ENCODE measurements at places on chromosomes 12 and 14.

DNA sequence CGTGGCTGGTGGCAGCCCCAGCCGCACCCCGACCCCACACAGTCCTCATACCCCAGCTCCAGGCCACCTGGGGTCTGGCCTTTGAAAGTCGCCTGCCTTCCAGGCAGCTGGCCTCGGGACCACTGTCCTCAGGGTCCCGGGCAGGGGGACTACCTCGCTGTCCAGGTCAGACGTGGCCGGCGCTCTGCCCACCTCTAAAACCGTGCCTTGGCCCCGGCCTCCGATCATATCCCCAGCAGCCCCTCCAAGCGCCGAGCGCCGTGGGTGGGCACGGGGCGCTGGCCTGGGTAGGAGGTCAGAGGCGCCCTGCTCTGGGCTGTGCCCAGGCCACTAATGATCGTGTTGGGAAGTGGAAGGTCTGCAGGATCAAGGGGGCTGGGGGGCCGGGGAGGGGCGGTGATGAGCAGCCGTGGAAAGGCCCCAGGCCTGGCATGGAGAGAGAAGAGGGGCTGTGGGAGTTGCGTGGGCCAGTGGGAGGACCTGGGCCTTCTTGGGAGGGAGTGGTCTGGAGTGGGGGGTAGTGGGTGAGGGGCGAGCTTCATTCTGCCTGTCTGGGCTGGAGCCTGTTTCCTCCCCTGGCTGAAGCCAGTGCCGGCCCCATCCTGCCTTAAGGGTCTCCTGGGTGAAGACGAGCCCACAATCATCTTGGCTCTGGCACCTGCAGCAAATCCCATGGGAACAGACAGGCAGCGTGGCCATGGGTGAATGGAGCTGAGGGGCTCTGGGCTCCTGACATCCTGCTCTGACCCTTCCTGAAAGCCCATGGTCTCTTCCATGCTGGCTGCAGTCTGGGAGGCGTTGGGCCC, 4.9 kb downstream of the TMEM121 start:
- DNase-seq = no peak

DNA sequence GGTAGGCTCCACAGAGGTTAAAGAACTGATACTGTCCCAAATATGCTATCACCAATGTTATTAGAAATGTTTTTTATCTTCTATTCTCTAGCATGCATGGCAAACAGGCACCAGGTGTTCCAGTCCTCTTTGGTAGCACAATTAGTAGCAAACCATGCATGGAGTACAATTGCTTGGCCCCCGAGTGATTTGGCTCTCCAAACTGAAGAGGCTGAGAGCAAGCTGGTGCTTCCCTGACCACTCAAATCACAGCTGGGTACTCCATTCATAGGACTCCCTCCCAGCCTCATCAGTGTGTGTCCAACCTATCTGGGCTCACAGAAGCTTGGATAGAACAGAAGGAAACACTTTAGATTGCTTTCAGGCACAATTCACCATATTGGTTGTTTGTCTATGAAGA, 93.4 kb downstream of the DIO2 start:
- DNase-seq = no peak

- DNase-seq = no peak
Observed at GRCh38 chr12:121796855-121797751, 3.6 kb upstream of the RHOF start.

DNA sequence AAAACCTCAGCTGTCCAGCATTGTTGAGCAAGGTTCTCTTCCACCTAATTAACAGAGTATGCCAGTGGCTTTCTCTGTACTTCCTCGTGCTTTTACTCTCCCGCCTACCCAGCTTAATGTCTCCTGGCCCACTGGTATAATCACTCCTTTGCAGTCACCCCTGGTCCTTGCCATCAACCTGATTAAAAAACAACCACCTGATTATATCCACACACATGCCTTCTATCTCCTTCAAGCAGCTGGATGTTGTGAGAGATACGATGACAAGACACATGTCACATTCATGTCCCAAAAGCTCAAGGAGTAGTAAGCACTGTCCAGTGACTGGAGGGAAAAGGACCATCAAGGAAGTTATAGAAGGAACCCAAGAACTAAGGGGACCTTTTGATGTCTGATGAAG, 241.3 kb upstream of the GRIP1 start:
- no peak for DNase-seq
